ENCODE measurements at places on chromosomes 6 and 20.
A peak's percentile ranks its signal among the peaks of the same experiment; 100 is the strongest.

- peak; percentile 29 for DNase-seq
Measured at GRCh38 chr20:59829786-59830664, 103.4 kb downstream of the SYCP2 start.

DNA sequence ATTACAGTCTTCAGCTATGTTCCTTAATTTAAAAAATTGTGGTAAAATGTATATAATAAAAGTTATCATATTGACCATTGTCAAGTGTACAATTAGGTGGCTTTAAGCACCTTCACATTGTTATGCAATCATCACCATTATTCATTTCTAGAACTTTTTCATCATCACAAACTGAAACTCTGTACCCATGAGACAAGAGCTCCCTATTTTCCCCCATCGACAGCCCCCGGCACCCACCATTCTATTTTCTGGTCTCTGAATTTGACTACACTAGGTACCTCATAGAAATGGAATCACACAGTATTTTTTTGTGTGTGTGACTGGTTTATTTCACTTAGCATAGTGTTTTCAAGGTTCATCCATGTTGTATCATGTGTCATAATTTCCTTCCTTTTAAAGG is 39.7 kb upstream of the FYN start:
- DNase-seq: no peak

DNA sequence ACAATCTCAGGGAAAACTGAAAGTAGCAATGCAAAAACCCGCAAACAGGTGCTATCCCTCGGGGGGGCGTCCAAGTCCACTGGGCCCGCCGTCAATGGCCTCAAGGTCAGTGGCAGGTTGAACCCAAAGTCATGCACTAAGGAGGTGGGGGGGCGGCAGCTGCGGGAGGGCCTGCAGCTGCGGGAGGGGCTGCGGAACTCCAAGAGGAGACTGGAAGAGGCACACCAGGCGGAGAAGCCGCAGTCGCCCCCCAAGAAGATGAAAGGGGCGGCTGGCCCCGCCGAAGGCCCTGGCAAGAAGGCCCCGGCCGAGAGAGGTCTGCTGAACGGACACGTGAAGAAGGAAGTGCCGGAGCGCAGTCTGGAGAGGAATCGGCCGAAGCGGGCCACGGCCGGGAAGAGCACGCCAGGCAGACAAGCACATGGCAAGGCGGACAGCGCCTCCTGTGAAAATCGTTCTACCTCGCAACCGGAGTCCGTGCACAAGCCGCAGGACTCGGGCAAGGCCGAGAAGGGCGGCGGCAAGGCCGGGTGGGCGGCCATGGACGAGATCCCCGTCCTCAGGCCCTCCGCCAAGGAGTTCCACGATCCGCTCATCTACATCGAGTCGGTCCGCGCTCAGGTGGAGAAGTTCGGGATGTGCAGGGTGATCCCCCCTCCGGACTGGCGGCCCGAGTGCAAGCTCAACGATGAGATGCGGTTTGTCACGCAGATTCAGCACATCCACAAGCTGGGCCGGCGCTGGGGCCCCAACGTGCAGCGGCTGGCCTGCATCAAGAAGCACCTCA is 166.3 kb downstream of the DTNBP1 start:
- no peak for DNase-seq

DNA sequence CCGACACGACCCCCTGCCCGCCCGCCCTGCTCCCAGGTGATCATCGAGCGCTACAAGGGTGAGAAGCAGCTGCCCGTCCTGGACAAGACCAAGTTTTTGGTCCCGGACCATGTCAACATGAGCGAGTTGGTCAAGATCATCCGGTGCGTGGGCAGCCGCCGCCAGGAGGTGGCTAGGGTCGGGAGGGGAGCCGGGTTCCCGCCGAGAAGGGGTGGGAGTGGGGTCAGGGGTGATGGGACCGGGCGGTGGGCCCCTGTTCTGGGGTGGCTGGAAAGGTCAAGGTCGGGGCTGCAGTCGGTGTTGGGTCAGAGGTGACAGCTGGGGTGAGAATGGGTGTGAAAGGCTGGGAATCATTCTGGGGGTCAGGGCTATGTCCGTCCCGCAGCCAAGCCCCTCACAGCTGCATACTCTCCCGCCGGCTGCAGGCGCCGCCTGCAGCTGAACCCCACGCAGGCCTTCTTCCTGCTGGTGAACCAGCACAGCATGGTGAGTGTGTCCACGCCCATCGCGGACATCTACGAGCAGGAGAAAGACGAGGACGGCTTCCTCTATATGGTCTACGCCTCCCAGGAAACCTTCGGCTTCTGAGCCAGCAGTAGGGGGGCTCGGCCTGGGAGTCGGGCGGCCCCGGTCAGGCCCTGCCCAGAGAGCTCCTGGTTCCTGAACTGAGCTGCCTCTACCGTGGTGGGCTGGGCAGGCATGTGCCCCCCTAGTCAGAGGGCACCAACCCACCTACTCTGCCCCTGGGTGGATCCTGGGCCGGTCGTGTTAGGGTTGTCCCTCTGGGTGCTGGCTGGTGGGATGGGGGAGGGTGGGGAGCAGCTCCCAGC is 1.0 kb downstream of the MAP1LC3A start:
- no peak for DNase-seq

- no peak for DNase-seq
Measured at GRCh38 chr6:21000331-21000801, 466.1 kb downstream of the CDKAL1 start.

GRCh38 chr6:90263633-90264032 is 33.0 kb downstream of the BACH2 start:
- DNase-seq: no peak

- DNase-seq: no peak
Measured at GRCh38 chr6:108575905-108576494, 15.3 kb downstream of the FOXO3 start.

- DNase-seq: no peak
Measured at GRCh38 chr6:163381118-163381756, 33.3 kb upstream of the QKI start.

DNA sequence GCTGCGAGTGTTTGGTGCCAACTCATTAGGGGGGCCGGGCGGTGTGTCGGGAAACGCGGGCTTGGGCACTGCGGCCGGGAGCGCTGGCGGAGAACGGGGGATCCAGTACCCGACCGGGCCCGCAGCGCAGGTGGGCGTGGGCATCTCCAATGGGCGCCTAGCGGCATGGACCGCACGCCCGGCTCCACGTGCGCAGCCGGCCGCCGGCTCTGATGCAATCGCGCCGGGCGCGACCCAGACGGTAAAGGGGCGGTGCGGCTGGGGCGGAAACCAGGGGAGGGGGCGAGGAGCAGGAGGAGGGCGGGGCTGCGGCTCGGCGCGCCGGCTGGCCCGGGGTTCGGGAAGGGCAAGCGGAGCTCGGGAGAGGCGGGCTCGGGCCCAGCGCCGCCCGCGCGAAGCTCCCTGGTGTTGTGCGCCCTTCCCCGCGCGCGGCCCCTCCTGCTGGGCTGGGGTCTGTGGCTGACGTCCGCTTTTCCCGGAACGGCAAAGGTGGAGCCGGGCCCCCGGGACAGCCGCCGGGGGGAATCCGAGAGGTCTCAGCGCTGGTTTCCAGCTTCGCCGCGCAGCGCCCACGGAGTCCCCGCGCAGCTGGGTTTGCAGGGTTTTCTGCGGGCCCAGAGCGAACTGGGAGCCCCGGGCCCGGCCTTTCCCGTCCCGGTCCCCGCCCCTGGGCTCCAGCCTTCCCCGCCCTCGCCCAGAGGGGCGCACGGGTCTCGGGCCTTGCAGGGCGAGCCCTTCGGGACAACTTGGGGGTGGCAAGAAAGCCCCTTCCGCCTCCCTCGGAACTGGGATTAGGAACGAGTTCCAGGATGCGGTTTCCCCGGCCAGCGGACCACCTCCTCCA is 867 bp downstream of the MTHFD1L start:
- DNase-seq: peak; percentile 94

DNA sequence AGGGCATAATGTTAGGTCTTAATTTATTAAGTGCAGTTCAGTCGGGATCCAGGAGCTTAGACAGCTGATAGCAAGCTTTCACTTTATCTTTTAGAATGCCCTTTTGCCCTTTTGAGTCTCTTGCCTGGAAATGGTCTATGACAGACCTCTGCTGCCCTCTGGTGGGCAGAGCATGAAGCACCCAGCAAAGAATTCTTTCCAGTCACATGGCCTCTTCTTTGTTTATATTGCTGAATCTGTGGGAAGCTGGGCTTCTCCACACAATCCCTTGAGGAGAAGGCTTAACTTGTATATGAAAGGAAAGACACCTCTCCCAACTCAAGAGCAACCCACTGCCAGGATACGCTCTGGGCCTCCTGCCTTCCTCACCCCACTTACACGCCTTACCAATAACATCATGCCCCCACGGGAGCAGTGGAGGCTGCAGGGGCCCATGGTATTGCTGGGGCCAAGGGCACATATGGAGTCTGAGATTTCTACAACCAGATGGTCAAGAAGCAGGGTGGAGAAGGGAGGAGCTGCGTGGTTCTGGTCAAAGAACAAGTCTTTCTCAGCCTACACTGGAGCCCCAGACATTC is 20.4 kb downstream of the WFDC3 start:
- DNase-seq: peak; percentile 75

GRCh38 chr6:1630771-1631217 is 21.1 kb downstream of the FOXC1 start:
- DNase-seq: no peak

GRCh38 chr20:63934271-63935068 is 21.7 kb downstream of the UCKL1 start:
- no peak for DNase-seq

DNA sequence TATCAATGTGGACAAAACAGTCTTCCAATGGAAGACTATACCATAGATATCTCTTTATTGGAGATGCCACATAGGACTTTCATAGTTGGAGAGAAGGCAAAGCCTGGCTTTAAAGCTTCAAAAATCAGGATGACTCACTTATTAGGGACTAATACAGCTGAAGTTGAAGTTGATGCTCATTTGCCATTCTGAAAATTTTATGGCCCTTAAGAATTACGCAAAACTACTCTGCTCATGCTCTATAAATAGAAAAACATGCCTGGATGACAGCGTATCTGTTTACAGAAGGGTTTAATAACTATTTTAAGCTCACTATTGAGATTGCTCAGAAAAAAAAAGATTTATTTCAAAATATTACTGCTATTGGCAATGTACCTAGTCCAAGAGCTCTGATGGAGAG is 155.5 kb upstream of the DST start:
- no peak for DNase-seq

DNA sequence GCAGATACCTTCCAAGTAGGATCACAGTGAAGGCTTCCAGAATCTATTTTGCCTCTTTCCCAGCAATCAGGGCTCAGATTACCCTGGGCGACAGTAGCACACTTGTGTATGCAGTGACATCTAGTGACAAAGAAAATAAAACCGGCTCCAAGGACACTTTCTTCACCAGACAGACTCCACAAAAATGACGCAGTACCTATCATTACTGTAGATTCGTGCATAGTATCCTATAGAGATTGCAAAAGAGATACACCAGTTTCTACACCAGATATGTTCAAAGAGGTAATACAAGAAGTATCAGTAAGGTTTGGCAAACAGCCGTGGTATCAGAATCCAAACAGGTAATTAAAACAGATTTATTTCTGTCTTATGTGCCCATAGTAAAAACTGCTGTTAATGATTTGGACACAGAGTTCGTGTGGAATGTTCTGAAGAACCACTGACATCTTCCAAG is 600.4 kb upstream of the JAG1 start:
- peak; percentile 63 for DNase-seq

GRCh38 chr20:23656372-23656771 is 18.6 kb upstream of the CST3 start:
- DNase-seq: no peak

DNA sequence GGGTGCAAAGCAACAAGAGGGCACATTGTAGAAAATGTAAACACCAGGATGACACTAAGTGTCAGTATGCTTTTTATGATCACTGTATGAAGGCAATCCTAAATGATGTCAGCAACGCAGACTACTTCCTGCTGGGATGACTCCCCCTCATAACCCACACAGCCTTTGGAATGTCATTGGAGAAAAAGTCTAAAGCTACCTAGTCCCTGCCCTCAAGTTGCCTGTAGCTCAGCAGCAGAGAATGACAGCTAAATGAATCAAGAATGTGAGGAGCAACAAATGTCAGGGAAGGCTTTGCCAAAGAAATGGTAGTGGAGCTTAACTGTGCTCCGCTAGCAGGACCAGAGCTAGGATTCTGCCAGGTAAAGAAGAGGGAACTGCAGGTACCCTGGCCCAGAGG is 555.6 kb downstream of the CD83 start:
- DNase-seq: no peak

DNA sequence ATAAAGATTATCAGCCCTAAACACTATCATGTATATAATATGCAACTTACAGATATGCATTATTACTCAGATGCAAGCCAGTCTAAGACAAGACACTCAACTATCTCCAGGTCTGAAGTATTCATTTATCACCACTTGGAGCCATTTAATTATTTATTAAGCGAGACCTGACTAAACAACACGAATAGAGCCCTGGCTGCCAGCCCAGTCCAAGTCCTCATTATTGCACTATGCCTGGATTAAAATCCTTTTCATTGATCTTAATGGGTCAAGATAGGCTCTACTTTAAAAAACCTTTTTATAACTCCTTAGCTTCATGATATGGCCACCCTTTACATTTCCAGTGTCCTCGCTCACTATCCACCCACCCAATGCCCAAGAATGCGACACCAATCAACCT is 183.1 kb upstream of the MARCKS start:
- no peak for DNase-seq

- DNase-seq: no peak
Measured at GRCh38 chr6:69601132-69601531, 195.7 kb downstream of the LMBRD1 start.

- DNase-seq: no peak
Measured at GRCh38 chr20:49775229-49775693, 37.4 kb upstream of the SLC9A8 start.

DNA sequence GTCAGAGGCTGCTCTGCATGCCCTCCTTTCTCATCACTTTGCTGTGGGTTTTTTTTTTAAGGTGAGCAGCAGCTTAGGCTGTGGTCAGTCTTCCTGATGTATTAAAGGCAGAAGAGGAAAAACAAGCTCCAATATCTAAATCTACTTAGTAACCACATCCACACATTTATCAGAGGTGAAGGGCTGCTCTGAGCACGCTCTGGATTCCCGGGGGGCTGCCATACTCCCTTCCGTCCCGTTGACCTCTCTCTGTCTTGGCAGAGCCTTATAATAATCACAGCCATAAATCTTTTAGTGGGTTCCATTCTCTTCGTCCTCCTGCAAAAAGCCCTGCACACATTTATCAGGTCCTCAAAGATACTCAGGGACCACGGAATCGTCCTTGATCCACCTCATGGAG is 2.7 kb upstream of the LEMD2 start:
- no peak for DNase-seq

- DNase-seq: no peak
Measured at GRCh38 chr20:63648190-63648589, 5.0 kb downstream of the STMN3 start.

GRCh38 chr20:32434434-32434833 is 76.3 kb downstream of the ASXL1 start:
- DNase-seq: no peak
